ENCODE measurements at places on chromosomes 7 and 10.

- no peak for DNase-seq
Observed at GRCh38 chr10:11787846-11788245, 35.3 kb upstream of the PROSER2 start.

GRCh38 chr10:129462257-129462795 is 4.7 kb upstream of the MGMT start:
- DNase-seq = no peak

DNA sequence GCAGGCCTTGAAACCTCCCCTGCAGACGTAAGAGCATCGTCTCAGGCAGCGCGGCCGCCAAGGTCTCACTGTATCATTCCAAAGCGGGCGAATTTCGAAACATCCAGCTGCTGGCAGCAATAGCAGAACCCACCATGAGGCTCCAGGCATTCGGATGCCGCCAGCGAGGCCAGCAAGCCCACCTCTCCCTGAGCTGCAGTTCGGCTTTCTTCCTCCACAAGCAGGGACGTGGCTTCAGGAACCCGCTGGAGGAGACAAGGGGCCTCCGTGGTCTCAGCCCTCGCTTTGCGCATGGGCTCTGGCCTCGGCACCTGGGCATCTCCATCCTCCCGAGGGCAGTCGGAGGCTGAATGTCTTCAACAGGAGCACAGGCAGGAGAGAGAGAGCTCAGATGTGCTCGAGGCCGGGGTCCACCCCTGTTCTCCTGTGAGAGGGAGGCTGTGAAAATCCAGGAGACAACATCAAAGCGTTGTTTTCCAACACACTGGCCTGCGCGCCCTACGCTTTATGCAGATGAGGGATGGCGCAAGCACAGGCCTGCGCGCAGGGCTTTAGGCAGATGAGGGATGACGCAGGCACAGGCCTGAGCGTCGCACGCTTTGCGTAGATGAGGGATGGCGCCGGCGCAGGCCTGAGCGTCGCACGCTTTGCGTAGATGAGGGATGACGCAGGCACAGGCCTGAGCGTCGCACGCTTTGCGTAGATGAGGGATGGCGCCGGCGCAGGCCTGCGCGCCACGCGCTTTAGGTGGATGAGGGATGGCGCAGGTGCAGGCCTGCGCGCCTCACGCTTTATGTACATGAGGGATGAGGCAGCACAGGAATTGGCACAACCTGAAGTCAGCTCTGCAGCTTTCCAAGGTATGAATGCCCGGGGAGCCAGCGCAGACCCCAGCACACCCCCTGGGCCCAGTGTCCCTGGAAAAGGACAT is 103.2 kb downstream of the WDR37 start:
- no peak for DNase-seq

- DNase-seq = no peak
Observed at GRCh38 chr7:88316456-88316855, 9.8 kb upstream of the STEAP4 start.

- no peak for DNase-seq
Observed at GRCh38 chr10:6497620-6498019, 82.5 kb downstream of the PRKCQ start.

GRCh38 chr10:115795964-115796363 is 477.0 kb downstream of the GFRA1 start:
- no peak for DNase-seq

GRCh38 chr10:13684252-13684791 is 97.6 kb downstream of the PRPF18 start:
- peak; percentile 91 for DNase-seq

DNA sequence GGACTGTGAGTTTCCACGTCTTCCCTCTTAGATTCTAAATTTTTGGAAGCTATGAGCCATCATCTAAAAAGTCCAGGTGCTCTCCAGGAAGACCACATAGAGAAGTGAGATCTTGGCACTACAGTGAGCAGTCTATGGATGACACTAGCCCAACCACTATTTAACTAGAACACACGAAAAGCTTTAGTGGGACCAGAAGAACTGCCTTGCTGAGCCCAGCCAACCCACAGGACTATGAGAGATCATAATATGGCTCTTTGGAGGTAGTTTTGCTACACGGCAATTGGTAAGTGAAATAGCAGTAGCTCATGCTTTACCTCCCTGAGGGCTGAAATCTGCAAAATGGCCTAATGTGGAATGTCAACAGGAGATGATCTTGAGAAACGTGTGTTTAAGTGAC is 68.8 kb downstream of the TMEM130 start:
- no peak for DNase-seq

DNA sequence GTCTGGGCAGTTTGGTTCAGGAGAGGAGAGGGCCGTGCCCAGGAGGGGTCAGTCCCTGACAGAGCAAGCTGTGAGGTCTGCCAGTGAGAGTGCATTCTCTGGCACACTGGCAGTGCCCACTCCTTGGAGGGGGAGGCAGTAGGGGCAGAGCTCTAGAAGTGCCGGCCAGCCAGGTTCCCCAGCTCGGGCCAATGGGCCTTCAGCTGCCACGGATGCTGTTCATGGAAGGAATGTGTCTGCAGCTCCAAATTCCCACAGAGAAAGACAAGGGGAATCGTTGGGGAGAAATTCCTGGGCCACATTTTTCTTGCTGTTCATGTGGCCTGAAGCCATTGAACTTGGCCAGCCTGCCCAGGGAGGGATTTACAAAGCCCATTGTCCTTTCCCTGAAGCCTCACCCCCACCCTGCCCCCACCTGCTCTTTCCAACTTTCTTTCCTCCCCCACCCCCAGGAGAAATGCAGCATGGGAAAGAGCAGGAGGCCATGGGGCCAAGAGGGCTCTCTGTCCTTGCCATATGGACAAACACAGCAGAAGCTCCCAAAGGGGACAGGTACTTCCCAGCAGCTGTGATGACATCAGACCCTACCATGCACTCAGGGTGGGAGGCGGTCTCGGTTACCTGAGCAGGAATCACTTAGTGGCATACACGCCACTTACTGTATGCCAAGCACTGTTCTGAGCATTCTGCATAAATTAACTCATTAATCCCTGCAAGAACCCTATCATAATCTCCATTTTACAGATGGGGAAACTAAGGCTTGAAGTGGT is 70.7 kb downstream of the ARHGAP22 start:
- DNase-seq = no peak

Data from A673 (cell line).